CMK (cell line): ENCODE measurements at places on chromosomes 2 and 18.

DNA sequence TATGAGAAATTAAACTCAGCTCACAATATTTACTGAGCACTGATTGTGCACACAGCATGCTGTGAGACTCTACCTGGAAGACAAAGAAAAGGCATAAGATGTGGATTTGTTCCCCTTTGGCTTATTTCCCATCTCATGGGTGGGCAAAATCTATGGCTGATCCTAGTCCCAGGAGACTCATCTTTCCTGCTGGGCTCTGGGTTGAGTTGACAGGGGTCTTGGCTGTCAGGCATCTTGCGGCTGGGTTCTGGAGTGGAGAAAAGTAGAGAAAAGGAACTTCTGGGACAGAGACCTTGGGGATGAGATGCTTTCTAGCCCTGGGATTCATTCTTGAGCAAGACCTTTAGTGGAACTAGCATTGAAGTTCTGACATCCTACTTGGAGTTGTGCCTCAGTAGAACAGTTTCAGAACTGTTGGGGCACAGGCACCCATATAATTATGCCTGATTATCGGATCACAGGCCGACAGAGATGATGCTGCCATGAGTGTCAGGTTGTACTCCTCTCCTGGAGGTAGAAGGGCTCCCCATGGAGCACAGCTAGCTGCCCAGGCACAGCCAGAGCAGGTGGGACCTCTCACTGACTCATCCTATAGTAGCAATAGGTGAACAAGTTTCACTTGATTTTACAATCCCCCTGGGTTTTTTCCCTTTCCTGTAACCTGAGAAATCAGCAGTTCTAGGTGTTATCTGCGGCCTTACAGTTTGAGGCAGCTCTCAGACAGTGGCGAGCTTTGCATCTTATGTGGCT lies 260.9 kb downstream of the CYRIA start:
- DNase-seq: no peak

GRCh38 chr18:62588217-62588616 lies 65.4 kb downstream of the ZCCHC2 start:
- no peak for DNase-seq

DNA sequence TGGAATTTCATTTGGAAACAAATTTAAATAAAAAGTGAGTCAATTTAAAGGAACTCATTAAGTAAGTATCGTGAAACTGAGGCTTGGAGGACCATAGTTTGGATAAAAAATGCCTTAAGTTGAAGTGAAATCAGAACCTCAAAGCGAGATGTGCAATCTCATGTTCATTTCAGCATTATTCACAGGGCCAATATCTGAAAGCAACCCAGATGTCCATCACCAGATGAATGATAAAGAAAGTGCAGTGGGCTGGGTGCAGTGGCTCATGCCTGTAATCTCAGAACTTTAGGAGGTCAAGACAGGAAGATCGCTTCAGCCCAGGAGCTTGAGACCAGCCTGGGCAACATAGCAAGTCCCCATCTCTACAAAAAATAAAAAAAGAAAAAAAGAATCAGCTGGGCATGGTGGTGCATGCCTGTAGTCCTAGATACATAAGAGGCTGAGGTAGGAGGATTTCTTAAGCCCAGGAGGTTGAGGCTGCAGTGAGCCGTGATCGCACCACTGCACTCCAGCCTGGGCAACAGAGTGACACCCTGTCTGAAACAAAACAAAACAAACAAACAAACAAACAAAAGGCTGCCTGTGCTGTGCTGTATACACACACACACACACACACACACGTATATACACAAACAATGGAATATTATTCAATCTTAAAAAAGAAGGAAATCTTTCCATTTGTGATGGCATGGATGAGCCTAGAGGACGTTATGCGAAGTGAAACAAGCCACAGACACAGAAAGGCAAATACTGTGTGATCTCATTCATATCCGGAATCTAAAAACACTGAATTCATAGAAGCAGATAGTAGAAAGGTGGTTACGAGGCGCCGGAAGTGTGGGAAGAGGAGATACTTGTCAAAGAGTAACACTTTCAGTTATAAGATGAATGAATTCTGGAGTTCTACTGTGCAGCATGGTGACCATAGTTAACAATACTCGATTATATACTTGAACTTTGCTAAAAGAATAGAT lies 14.5 kb downstream of the SH3RF3 start:
- DNase-seq: no peak

GRCh38 chr2:198917275-198917674 lies 540.5 kb downstream of the SATB2 start:
- DNase-seq: no peak

GRCh38 chr2:189249901-189250300 lies 70.3 kb upstream of the COL5A2 start:
- no peak for DNase-seq

DNA sequence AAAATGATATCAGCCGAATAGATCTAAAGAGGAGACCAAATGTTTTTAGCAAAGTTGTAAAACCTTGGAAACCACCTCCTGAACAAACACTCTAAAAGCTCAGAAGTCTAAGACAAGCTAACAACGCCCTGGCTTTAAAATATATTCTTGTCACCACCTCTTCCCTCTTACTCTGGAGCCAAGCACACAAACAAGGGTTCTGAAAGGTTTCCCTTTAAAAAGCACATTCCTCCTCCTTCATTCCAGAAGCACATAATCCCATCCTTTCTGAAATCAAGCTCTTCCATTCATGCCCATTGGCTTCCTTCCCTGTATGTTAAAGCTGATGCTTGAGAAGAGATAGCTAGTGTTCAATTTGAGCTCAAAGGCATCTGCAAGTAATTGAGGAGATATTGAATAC lies 382.0 kb downstream of the LNPK start:
- no peak for DNase-seq

GRCh38 chr18:2143636-2144035 lies 427.7 kb downstream of the METTL4 start:
- no peak for DNase-seq

- no peak for DNase-seq
These were observed 904.7 kb upstream of the ACVR2A start for GRCh38 chr2:146939991-146940685.

GRCh38 chr2:188659656-188660406 lies 314.3 kb upstream of the COL3A1 start:
- no peak for DNase-seq

GRCh38 chr2:233793465-233794127 lies 15.5 kb downstream of the MROH2A start:
- DNase-seq: no peak

- no peak for DNase-seq
These were observed 138.6 kb upstream of the ZC3H15 start for GRCh38 chr2:186347472-186347871.

- no peak for DNase-seq
These were observed 23.8 kb downstream of the TGOLN2 start for GRCh38 chr2:85303780-85304531.

DNA sequence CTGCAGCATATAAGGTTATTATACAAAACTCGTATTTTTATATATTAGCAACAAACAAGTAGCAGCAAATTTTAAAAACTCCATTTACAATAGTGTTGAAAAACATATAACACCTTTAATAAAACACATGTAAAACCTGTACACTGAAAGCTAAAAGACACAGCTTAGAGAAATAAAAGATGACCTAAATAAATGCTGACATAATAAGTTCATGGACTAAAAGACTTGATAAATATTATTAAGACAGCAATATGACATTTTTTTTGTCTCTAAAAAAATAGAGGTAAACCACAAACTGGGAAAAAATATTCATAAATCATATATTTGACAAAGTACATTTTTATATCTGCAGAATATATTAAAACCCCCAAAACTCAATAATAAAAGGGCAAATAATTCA lies 201.4 kb downstream of the SRBD1 start:
- no peak for DNase-seq

DNA sequence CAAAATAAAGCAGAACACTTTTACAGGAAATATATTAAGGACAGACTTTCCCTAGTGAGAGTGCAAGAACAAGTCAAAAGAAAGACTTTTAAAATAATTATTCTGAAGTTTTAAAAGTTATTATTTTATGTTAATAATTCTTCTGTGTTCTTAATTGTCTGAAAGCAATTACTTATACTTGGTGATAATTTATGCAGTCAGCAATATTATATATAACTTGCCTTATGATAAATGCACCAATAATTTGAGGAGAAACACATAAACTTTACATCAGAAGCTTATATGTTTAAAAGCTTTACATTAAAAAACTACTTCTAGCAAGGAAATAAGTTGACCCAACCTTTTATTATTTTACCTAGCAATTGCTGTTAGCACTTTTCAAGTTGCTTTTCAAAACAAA lies 3.5 kb upstream of the CALCRL start:
- DNase-seq: no peak

- no peak for DNase-seq
These were observed 30.8 kb downstream of the PDIA6 start for GRCh38 chr2:10781746-10782145.

GRCh38 chr18:27528925-27529521 lies 343.9 kb upstream of the CHST9 start:
- no peak for DNase-seq

- no peak for DNase-seq
These were observed 282.2 kb upstream of the SALL3 start for GRCh38 chr18:78697446-78697845.

DNA sequence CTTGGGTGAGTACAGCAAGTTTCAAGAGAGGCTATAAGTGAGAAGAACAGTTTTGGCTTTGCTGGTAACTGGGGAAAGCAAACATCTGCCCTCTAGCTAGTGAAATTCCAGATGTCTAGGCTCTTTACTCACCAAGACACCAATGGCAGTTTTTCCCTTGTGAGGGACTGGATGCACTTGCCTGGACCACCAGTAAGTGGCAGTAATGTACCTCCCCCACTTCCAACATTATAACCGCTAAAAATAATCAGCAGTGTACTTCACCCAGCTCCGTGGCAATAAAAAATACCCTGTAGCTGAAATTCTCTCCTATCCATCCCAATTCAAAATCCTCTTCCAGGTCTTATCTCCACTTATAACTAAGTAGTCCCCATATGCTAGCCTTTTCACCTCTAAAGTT lies 383.9 kb downstream of the ARHGAP15 start:
- DNase-seq: no peak

DNA sequence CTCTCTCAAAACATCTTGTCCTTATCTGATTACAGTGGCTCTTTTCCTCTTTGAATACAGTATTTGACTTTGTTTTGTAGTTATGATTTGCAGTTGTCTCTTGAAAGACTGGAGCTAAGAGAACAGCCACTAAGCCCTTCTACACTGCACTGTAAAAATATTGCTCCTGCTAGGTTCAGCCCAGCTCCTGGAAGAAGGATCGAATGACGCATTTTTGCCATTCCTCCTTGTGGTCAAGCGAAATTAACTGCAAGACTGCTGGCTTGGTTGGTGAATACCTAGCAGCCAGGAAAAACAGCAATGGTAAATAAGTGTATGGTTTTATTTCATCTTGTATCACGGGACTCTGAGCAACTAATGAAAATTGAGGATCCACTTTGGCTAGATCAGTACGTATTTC lies 407.8 kb upstream of the CDH2 start:
- DNase-seq: no peak

- DNase-seq: no peak
These were observed 49.4 kb downstream of the NCKAP5 start for GRCh38 chr2:133518700-133519344.

DNA sequence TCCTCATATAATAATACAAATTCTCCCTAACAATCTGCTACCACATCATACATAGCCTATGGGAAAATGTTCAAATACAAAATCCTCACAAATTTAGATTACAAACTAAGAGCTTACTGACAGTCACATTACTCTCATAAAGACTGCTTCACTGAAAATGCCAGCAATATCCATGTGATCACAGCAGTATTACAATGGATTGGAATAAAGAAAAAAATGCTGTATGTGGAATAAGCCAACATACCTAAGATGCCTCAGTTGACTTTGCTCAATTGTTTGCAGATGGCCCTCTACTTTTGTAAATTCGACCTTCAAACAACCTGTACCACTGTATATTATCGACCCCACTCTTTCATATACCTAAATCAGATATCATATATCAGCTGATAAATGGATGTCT lies 88.7 kb downstream of the DYM start:
- no peak for DNase-seq

DNA sequence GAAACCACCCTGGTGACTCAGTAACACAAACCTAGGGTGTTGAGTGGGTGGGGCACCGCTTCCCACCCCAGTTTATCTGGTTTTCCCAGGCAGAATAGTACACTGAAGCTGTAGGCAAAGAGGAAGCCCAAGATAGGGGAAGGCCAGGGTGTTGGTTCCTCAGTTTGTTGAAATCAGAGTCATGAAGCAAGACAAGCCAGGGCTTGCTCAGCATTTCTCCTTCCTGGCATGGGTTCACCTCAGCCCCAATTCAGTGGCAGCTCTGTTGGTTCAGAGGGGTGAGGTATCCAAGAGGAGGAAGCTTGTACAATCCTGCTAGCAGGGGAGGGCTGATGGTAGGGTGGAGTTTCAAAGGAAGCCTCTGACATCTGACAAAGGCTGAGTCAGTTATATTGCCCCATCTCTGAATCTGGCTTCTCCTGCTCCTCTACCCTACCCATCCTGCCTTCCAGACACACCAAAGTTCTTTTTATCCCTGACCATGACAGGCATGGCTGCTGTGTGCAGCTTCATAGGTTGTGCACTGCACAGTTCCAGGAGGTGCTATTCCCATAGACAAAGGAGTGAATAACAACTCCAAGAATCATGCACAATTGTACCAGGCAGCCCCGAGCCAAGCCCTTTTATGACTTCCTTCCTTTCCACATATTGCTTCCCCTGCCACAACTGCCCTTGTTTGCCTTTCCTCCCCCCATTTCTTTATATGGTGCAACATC lies 24.9 kb upstream of the RAB10 start:
- peak; percentile 82 for DNase-seq

- DNase-seq: no peak
These were observed 640.9 kb upstream of the SETBP1 start for GRCh38 chr18:44039826-44040225.

DNA sequence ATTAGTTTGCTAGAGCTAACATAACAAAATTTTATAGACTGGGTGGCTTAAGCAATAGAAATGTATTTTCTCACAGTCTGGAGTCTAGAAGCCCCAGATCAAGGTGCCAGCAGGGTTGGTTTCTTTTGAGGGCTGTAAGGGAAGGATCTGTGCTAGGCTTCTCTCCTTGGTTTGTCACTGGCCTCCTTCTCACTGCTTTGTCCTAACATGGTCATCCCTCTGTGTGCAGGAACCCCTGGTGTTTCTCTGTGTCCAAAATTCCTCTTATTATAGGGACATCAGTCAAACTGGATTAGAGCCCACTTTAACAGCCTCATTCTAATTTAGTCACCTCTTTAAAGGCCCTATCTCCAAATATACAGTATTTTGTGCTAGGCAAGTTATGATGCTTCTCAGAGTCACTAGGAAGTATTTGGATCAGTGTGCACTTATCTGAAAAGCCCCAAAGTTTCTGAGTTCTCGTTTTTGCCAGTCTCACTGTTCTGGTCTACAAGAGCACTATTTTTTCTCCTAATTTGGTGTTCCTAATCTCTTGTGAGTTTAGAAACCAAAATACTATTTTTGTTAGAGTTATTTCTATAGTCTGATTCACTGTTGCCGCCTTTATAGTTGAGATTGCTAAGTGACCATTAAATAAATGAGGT lies 29.0 kb downstream of the ZC3H6 start:
- no peak for DNase-seq

DNA sequence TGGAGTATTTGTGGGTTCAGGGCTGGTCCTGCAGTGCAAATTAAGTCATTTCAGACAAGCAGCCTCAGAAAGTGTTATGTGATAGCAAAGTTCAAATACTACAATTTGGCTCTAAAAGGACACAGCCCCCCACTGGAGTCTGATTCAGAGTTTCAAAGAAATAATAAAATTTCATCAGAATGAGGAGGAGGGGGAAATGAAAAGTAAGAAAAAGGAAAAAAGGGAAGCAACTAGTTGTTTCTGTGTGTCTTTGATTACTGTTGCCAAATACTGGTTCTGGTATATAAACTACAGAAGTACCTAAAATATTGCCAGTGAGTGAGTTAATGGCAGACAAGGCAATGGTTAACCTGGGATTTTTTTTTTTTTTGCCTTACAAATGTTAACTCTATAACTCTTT lies 773.9 kb downstream of the BCL11A start:
- DNase-seq: no peak
